ENCODE measurements at places on chromosomes 4 and X.

DNA sequence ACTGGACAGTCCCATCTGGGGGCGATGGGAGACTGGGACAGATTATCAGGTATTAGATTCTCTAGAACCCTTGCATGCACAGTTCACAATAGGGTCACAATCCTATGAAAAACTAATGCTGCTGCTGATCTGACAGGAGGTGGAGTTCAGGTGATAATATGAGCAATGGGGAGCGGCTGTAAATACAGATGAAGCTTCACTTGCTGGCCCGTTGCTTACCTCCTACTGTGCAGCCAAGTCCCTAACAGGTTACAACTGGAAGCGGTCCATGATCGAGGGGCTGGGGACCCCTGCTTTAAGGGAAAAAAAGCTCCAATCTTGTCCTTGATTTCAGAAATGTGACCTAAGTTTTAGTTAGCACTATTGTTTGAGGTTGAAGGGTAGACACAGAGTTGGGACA is 175.2 kb downstream of the ZNF330 start:
- DNase-seq, result no peak

GRCh38 chr4:189809839-189810238 is 130.8 kb upstream of the FRG1 start:
- DNase-seq, result no peak

DNA sequence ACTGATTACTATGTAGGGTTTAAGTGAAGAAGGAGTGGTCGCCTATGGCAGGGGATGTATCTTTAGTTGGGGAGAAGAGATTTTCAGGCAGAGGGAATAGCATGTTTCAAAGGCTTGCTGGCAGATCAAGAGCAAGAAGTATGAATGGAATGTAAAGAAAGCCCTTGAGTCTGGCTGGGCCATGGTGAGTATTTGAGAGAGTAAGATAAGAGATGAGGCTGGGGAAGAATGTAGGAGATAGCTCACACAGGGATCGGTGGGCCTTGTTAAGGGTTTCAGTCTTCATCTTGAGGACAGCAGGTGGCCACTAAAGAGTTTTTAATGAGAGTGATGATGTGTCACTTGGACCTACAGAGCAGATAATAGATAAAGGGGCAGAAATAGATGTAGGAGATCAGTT is 319.1 kb upstream of the RPS6KA3 start:
- no peak for DNase-seq

- DNase-seq, result no peak
Observed at GRCh38 chrX:10190367-10190766, 33.6 kb downstream of the CLCN4 start.

- DNase-seq, result no peak
Observed at GRCh38 chr4:184439856-184440594, 34.3 kb downstream of the IRF2 start.

- DNase-seq, result no peak
Observed at GRCh38 chr4:78781924-78782323, 5.8 kb downstream of the BMP2K start.

DNA sequence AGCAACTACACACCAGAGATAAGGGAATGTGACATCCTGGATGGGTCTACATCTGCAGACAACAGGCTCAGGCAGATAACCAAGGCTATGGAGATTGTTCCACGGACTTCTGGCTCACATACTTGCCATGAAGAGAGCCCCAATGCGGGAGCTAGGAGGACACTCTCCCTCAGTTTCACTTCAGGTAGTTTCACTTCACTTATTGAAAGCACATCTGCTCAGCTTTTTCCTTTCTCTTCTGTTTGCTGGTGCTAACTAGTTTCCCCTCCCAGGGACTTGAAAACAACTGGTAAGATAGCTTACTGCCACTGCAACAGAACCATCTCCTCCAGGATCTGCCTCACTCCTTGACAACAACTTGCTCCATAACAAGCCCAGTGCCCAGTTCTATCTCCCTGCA is 1.4 kb upstream of the CT47C1 start:
- no peak for DNase-seq

GRCh38 chr4:122038896-122039295 is 87.0 kb upstream of the TRPC3 start:
- DNase-seq, result no peak

DNA sequence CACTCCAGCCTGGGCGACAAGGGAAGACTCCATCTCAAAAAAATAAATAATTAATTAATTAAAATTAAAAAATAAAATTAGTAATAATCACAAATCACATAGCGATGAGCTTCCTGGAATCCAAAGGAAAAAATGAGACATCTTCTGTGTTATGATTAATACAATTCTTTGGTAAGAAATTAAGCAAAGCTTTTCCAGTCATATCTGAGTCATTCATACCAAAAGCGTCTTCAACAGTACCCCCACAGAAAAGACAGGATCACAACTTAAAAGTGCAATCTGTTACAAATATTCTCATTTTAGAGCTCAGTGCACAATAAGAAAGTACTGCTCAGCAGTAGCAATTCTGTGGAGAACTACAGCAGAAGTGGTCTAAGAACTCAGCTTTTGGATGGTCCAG is 168.5 kb upstream of the MXRA5 start:
- no peak for DNase-seq

- DNase-seq, result no peak
Observed at GRCh38 chr4:168360271-168360670, 41.7 kb upstream of the DDX60 start.

DNA sequence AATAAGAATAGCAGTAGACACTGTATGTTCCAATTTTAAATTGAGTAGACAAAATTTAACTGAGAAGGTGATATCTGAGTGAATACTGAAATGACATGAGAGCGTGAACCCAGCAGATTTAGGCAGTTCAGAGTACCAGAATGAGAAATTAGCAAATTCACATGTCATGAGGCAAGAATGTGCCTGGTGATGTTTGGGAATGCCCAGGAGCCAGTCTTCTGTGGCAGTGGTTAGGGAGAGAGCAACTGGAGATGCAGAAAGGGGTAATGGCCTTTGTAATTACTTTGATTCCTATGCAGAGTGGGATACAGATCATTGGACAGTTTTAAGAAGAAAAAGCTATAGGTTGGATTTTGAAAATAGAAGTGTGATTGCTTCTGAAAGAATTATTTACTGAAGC is 621.9 kb downstream of the TECRL start:
- DNase-seq, result no peak

- DNase-seq, result no peak
Observed at GRCh38 chr4:81747242-81747930, 275.7 kb upstream of the RASGEF1B start.

DNA sequence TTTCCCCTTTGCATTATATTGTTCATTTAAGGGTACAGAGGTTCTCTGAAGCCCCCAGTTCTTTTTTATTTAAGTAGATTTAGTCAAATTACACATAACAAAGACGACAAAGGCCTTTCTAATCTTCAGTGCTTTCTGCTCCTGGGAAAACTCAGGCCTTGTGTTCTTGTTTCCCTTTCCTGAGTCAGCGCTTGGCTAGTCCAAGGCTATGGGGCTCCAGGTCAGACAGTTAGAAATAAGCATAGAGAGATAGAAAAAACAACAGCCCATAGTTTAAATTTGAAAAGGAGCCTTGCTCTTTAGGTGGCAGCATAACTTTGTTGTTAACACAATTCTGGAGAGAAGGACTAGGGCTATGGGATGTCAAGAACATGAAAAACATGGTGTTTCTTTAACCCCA is 97.3 kb downstream of the PPP1R2C start:
- no peak for DNase-seq

DNA sequence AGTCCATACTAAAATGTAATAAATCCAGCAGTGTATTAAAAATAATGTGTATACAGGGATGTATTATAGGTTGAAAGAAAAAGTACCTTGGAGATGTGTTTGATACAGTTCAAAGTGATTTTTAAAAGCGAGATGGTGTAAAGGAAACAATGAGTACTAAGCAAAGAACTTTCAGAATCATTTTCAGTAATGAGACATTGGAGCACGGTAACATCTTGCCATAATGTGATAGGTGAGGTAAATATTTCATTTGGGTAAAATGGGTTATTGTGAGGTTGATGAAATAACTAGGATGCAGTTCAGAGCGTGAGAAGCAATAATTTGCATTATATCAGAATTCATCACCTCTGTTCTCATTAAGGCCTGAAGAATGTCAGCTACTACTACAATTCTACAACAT is 25.9 kb downstream of the EIF2S3 start:
- DNase-seq, result no peak

GRCh38 chr4:54289316-54289715 is 60.2 kb downstream of the PDGFRA start:
- no peak for DNase-seq

- no peak for DNase-seq
Observed at GRCh38 chr4:40427128-40427527, 92.0 kb downstream of the CHRNA9 start.

DNA sequence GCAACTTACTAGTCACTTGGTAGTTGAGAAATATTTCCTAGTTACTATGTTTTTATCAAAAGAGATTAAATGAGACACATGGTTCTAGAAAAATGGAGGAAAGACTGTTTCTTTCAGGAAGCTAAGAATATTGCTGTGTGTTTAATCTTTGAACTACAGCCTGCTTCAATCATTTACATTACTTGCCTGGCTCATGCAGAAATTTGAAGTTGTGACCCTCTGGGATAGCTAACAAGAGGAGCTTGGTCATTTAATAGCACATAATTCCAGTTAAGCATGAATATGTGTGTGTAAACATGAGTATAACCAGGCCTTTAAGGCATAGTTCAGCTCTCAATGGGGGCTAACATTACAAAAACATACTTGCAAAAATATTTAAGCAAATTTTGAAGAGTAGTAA is 44.6 kb upstream of the SLC25A4 start:
- DNase-seq, result no peak

DNA sequence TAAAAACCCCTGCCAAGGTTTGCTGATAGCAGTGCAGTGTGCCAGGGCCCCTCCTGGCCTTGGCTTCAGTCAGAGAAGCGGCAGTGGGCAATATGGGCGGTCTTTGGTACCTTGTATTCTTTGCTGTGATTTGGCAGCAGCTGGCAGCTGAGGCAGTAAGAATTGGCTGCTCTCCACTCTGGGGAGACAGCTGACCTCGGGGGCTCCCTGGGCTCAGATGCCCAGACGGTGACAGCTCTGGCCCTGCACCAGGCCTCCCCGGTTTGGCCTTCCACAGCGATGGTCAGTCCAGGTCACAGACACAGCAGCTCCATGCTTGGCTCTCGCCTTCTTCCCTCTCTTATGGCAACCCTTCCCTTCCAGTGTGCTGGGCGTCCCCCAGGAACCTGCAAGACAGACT is 330.9 kb downstream of the BCOR start:
- no peak for DNase-seq

DNA sequence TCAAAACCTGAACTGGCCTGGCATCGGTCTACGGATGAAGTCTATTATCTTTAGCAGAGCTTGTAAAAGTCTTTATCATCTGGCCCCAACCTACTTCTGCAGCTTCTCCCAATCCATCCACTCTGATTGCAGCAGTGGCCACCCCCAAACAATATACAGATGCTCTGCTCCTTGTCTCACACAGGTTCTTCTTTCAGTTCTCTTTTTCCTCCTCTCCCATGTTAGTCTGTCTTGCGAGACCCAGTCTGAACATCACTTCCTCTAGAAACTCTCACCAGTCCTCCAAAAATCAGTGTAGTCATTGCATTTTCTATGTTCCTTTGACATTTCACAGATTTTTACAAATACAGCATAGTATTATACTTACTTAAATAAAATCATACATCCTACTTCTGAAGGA is 163.0 kb downstream of the FRMPD4 start:
- DNase-seq, result no peak

GRCh38 chr4:175435381-175435783 is 376.7 kb downstream of the GPM6A start:
- DNase-seq, result no peak

DNA sequence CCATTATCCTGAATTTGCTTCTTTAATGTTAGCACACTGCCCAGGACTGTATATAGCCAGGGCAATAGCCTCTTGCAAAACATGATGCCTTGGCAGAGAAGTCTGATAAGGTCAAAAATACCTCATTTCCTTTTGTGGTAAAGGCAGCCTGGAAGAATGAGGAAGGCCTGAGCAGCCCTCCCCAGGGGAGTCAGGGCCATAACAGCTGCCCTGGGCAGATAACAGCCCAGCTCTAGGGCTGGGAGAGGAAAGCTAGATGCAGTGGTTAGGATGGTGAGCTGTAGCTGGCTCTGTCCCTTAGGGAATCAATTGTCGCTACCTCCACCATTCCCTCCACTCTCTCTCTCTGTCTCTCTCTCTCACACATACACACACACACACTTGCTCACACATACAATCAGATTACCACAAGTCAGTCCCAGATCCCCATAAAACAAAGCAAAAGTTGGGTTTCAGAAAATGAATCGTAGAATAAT is 29.2 kb downstream of the EFHC2 start:
- DNase-seq, result no peak

GRCh38 chr4:61603086-61603485 is 403.0 kb downstream of the ADGRL3 start:
- DNase-seq, result no peak

GRCh38 chr4:103076747-103077347 is at the start of gene SLC9B2:
TSS of gene SLC9B2 (minus strand) at chr4:103076761. CDS start at chr4:103067550, 9,211 bp downstream.
- no peak for DNase-seq

DNA sequence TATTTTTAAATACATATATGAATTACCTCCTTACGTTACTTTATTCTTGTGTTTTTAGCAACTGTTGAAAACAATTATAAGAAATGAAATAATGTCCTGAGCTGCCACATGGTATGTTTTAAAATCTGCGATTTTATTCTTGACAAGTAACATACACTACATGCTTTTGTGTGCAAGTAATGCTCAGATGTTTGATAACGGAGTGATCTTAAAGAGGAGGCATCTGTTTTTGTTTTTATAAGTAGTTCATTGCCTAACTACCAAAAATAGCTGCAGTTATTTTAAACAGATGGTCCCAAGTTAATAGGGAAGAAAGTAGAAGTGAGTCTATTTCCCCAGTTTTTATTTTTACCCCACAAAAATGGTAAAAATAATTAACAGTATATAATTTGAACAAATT is 55.2 kb downstream of the GAB1 start:
- no peak for DNase-seq

GRCh38 chr4:7712021-7712671 is 227.5 kb downstream of the AFAP1 start:
- DNase-seq, result no peak

GRCh38 chr4:103457566-103457965 is 259.4 kb upstream of the CENPE start:
- no peak for DNase-seq

- DNase-seq, result no peak
Observed at GRCh38 chr4:6751611-6752485, 30.7 kb upstream of the KIAA0232 start.

DNA sequence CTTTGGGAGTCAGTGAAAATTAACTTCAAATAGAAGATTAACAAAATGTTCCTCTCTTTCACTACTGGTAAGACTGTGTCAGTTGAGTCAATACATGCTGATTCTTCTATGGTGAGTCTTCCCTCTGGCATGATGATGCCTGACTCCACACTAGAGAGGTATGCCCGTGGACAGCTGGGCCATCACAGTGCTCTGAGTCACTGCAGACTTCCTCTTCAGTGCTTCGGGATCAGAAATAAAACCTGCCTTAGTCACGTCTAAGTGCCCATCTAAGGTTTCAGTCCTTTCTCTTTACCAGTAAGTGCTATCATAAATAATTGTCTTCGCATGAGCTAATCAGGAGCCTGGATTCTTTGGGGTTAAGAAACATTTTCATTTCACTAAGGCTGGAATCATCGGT is 1.6 kb upstream of the ASB5 start:
- no peak for DNase-seq

GRCh38 chr4:53547983-53548382 is 43.3 kb downstream of the LNX1 start:
- no peak for DNase-seq
